ENCODE measurements at places on chromosomes 16 and 17.

DNA sequence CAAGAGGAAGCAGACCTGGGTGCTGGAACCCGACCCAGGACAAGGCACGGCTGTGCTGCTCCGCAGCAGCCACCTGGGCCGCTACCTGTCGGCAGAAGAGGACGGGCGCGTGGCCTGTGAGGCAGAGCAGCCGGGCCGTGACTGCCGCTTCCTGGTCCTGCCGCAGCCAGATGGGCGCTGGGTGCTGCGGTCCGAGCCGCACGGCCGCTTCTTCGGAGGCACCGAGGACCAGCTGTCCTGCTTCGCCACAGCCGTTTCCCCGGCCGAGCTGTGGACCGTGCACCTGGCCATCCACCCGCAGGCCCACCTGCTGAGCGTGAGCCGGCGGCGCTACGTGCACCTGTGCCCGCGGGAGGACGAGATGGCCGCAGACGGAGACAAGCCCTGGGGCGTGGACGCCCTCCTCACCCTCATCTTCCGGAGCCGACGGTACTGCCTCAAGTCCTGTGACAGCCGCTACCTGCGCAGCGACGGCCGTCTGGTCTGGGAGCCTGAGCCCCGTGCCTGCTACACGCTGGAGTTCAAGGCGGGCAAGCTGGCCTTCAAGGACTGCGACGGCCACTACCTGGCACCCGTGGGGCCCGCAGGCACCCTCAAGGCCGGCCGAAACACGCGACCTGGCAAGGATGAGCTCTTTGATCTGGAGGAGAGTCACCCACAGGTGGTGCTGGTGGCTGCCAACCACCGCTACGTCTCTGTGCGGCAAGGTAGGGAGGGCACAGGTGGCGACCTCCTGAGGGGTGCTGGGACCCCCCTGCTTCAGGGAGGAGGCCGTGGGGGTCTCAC lies 667 bp downstream of the FSCN2 start:
- no peak for DNase-seq

DNA sequence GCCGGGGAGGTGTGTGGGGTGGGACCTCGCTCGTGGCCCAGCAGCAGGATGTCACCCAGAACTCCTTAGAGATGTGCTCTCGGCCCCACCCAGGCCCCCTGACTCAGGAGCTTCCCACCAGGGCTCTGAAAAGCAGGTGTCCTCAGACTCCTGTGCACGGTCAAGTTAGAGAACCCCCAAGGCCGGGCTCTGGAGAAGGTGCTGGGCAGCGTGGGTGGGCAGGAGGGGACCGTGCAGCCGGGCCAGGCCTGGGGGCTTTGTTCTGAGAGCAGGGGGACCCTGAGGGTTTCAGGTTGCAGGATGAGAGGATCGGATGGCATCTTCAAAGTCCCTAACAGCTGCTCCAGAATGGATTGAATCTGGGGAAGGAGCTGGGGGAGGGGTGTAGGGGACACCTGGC lies 164.4 kb upstream of the CIBAR2 start:
- DNase-seq = no peak

GRCh38 chr17:69473841-69474831 lies 59.6 kb downstream of the MAP2K6 start:
- DNase-seq = peak; percentile 68

DNA sequence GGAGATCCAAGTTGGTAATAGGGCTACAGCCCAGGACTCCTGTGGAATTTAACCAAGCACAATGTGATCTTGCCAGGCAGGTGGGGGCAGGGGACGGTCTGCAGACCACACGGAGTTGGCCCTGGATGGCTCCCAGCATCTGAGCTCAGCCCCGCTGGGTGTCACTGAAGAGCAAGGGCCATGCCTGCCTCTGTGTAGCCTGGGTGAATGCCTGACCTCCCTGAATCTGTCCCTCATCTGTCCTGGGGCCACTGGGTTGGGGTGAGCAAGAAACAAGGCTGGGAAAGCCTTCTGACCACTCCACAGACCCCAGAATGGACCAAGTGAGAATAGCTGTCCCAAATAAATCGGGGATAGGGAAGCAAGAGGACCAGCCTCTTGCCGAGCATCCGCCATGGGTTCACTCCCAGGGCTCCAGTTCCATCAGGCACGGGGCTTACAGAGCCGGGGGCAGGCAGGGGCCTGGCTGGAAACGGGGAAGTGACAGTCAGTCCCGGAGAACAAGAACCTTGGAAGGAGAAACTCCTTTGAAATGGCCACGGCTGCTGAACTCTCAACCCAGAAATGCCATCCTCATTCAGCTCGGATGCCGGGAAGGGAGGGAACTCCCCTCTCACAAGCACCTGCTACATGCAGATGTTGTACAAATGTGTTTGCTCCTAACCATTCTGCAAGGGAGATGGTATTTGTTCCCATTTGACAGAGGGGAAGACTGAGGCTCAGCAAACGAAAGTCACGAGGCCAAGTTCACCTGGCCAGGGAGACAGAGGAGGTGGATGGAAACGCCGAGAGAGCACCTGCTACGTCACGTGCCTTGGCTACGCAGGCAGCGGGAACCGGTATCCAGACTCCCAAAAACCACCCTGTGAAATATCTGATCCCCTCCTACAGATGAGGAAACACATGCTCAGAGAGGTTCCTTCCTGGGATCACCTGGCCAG lies 50.0 kb downstream of the RMI2 start:
- DNase-seq = no peak

GRCh38 chr16:50259334-50260205 lies 6.8 kb upstream of the ADCY7 start:
- DNase-seq = peak; percentile 45

GRCh38 chr17:72754513-72754912 lies 338.0 kb downstream of the SLC39A11 start:
- no peak for DNase-seq

GRCh38 chr17:57945996-57946797 lies 9.0 kb downstream of the CUEDC1 start:
- DNase-seq = peak; percentile 72

- DNase-seq = no peak
Observed at GRCh38 chr17:49899191-49899485, 51.3 kb upstream of the TAC4 start.

DNA sequence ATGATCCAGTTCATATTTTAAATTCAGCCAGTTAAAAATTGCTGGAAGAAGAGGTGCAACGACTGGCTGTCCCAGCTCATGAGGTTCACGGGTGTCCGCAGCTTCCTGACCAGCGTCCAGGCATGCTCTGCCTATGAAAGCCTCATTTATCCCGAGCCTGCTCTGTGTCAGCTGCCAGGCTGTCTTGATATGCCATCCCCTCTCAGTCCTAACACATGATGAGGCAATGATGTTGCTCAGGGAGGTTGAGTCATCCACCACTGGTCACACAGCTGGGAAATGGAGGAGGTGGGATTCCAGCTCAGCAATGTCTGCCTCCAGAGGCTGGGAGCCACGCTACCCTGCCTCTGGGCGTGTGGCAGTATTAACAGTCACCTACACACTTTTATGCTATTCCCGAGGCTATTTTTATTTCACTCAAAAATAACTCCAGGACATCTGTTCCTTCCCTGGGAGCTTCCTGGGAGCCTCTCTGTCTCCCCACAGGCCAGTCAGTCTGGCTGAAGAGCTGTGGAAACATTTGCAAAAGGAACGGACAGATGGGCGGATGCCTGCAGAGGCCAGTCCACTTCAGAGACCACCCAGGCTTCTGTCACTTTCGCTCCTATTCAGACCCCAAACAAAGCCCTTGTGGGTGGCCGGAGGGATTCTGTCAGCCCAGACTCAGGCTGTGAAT lies 22.5 kb downstream of the RAB11FIP4 start:
- DNase-seq = peak; percentile 50

DNA sequence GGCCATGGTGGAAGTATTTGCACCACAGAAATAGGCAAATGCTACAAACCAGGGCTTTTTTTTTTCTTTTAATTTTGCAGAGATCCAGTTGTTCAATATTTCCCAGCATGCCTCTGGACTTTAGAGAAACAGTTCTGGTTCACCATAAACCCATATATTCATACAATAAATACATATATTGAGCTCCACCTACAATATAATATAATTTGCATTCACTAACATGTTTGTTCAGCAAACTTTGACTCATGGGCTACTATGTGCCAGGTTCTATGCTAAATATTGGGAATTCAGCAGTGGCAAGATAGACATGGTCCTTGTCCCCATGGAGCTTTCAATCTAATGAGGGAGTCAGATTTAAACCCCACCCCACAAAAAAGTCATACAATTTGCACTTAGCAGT lies 3.2 kb downstream of the TMEM114 start:
- DNase-seq = no peak

DNA sequence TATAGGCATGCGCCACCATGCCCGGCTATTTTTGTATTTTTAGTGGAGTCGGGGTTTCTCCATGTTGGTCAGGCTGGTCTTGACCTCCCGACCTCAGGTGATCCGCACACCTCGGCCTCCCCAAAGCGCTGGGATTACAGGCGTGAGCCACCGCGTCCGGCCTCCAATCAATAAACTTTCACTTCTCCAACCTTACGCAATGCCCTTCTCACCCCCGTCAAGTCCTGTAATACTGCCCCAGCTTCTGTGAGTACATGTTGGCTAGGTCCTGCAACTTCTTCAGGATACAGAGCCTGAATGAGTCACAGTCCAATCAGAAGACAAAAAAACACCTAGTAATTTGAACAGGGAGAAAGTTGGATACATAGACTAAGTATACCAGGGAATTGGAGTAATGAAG lies 47.1 kb upstream of the PHOSPHO1 start:
- DNase-seq = no peak

DNA sequence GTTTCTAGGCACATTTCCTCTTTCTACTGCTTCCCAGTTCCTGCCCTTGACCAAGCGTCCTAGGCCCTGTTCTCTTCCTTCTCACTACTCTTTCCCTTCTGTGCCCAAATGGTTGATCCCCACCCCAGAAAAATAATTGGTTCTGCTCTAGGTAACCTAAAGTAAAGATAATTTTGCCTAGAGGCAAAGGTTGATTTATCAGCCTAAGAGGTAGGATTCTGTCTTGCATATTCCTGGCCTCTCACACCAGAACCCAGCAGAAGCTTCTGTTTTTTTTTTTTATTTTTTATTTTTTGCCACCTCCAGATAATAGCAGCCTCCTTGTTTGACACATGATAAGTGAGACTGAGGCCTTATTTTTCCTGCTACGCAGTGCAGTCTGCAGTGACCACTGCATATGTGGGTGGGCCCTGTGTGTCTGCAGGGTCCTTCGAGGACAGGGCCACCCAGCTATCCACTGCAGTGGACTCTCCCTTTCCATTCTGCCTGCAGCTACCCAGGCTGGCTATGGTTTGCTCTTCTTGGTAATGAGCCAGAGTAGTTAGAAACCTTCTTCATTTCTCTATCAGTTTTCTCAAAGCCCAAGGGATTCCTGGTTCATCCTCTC lies 701 bp downstream of the PIPOX start:
- no peak for DNase-seq

DNA sequence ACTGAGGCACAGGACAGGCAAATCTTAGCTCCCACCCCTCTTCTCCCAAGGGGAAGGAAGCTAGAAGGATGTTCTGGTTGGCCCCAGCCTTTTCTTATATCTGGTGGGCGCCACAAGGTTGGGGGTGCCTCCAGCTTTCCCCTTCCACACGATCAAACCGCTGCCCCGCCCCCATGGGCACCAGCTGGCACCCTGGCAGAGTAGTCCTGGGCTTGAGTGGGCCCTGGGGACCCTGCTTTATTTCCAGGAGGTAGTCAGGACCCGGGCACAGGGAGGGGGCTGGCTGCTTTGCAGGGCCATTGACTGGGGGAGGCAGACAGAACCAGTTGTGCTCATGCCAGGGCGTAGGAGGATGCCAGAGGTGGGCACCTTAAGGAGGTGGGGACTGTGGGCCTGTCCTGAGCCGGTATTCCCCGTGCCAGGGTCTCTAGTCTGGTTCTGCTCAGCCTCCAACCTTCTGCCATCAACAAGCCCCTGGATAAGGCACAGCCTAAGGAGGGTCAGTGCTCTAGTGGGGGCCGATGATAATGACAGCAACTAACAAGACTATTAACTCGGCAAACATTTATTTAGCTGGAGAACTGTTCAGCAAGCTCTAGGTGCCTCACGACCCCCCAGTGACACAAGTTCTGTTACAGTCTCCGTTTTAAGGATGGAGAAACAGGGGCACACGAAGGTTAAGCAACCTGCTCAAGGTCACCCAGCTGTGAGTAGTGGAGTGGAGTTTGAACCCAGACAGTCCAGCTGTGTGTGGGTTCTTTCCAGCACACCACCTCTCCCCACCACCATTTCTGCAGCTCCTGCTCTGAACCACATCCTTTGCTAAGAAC lies 7.6 kb upstream of the PPP1R1B start:
- DNase-seq = no peak

DNA sequence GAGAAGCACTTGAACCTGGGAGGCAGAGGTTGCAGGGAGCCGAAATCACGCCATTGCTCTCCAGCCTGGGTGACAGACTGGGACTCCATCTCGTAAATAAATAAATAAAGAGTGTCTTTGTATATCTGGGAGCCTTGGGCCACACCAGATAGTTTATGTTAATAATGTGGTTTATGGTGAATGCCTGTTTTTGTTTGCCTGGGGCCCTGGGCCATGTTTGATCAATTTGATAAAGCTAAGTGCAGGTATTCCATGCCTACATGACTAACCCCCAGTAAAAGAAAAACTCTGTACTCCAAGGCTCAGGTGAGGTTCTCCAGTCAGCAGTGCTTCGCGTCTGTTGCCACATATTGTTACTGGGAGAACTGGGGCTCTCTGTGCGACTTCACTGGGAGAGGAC lies 15.1 kb downstream of the SCIMP start:
- DNase-seq = no peak

DNA sequence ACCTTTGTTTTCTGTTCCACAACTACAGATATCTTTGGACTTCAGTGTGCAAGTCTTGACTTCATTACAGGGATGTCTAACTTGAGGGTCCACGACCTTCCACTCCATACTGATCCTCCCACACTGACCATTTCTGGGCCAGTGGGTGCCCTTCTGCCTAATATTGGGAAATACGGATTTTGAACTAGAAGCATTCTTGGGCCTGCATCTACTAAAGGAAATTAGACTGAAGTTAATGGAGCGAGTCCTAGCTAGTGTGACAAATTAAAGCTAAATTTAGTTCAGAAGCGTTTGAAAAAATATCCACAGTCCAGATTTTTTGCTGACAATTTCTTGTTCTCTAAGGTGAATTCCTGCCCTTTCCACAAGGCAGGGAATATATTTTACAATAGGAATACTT lies 9.9 kb upstream of the TMIGD1 start:
- DNase-seq = no peak

- DNase-seq = no peak
Observed at GRCh38 chr17:17628388-17629008, 37.0 kb upstream of the PEMT start.

- no peak for DNase-seq
Observed at GRCh38 chr17:71461498-71462169, 659.2 kb upstream of the SOX9 start.

- DNase-seq = no peak
Observed at GRCh38 chr16:68645494-68646388, 631 bp downstream of the CDH3 start.

DNA sequence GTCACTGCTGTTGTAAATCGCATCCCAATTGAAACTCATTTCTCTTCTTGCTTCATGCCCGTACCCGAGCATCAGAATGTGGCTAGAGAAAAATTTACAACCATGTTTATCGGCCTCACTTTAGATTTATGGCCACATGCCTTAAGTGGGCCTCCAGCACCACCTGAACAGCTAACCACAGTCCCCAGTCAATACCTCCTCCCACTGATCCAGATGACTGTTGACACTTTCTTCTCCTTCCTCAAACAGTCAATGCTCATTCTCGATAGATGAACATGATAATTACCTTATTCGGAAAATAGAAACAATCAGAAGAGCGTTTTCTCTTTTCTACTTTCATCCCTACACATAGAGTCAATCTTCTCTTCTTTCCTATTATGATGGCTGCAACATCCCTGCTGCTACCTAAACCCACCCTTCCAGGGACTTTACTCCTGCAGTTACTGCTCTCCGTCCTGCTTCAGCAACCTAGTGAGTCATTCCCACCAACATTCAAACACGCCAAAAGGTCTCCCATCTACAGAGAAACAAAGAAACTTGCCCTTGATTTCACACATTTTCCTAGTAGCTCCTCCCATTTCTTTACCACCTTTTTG lies 416.3 kb upstream of the MAF start:
- no peak for DNase-seq
